ENCODE measurements at places on chromosomes 6 and 20.

DNA sequence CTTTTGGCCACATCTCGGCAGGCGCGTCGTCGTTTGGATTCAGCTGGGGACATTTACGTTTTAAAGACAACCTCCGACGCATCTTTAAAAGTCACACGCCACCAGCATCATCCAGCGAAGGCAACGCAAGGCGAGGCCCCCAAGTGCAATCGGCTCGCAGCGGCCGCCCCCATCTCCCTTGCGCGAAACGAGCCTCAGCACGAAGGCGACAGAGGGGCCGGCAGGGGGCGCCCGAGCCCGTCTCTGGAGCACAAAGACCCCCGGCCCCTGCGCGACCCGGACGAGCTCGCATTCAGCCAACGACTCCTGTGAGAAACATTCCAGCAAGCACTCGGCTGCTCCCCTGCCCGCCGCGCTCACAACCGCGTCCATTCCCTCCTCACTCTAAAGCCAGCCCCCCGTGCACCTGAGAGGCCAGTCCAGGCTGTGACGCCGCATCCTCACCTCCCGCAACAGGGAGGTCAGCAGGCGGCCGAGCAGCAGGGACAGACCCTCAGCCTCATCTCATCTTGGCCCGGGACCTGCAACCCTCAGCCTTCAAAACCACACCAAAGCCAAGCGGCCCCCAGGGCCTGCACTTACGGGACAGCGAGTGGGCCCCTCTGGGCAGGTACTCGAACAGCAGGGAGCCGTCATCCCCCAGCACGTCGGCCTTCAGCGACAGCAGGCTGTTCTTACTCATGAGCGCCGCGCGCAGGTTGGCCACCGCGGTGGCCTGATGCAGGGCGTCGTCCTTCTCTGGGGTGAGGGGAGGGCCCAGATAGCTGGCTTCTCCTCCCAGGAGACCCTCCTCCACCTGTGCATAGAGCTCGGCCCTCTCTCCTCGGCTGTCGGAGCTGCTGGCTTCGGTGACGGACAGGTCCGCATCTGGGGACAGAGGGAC, 35.8 kb downstream of the SLC2A4RG start:
- peak; percentile 9 for DNase-seq

DNA sequence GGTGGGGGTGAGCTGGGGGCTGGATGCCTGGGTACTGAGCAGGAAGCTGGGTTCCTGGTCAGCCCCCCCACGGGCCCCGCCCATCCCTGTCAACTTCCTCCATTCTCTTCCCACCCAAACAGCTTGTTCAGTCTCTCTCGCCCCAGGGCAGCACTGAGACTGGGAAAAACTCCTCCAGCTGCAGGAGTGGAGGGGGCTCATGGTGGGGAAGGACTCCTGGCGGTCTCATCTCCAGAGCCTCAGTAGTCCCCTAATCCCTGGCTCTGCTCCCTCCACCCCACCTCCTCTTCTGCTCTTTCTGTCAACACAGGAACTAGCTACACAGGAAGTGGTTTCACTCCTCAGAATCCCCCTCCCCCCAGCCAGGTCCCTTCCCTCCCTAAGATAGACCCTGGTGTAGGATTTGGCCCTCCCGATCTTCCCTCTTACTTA, at the start of gene GPSM3:
Gene GPSM3 (minus strand): TSS at position 36 of the 432 bp plus-strand sequence. CDS start 130 bp downstream, outside the sequence.
- no peak for DNase-seq

GRCh38 chr20:15890407-15890982, 682.8 kb downstream of the KIF16B start:
- DNase-seq = no peak

- no peak for DNase-seq
Observed at GRCh38 chr20:59668926-59669850, 64.8 kb downstream of the PHACTR3 start.

- no peak for DNase-seq
Observed at GRCh38 chr6:80742481-80742880, 636.0 kb downstream of the BCKDHB start.

GRCh38 chr6:128252341-128253176, 267.8 kb downstream of the PTPRK start:
- DNase-seq = no peak

DNA sequence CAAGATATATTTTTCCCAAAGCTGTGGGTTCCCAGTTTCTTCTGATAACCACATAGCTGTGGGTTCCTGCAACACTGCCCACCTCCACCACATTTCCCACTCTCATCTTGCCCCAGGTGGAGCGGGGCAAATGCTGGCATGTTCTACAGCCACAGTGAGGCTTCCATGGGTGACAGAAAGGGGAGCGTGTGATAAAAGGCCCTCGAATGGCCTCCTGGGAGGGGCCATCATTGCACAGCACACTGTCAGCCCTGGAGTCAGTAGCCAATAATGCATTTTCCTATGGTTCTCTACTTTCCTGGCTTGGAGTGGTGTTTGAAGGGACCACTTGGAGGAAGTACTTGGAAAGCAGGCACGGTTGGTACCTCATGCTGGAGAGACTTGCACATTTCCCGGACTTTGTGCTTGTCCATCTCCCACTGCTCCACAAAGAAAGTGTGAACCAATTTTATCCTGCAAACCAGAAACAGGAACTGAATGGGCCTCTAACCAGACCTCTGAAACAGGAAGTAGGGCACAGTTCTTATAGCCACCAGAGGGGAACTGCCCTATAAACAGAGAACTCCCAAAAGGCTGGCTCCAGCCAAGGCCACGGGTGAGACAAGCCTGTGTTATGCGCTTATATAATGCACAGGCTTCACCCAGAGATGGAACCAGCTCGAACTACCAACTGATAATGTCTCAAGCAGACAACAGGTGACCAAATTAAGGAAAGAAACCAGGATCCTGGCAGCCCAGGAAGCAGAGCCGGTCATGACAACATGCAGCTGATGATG, 8.6 kb downstream of the MAP3K5 start:
- no peak for DNase-seq

DNA sequence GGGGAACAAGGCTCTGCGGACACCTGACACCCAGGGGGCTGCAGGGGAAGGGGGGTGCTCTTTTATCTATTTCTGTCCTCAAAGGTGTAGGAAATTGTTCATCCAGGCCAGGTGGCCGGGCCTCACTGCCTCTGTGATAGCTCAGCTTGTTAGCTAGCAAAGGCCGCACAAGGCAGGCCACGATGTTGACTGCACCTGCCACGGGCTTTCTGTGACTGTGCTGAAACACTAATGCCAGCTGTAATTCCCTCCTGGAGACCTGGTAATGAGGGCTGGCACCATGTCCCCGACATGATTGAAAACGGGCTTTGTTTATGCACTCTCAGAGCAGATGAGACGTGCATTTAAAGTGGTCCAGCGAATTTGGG, 61.4 kb upstream of the APCDD1L start:
- DNase-seq = no peak

GRCh38 chr20:54320148-54320607, 112.3 kb downstream of the PFDN4 start:
- no peak for DNase-seq

DNA sequence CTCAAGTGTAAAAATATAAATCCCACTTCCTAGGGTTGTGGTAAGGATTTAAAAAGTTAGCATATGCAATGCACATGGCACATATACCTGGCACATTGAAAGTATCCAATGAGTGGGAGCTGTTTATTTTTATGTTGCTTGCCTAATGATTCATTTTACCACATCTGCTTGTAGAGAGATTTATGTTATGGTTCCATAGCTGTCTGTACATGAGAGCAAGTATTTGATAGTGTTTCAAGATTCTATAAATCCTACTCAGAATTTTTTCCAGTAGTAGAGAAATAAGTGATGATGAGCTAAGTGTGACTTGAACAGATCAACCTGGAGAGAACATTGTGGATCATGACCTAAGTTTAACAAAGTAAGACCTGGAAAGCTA, 125.3 kb upstream of the SPTLC3 start:
- no peak for DNase-seq

- DNase-seq = no peak
Observed at GRCh38 chr6:25463441-25463840, 184.3 kb downstream of the CARMIL1 start.
